ENCODE measurements at places on chromosomes 1 and 21.
A peak's percentile ranks its signal among the peaks of the same experiment; 100 is the strongest.

DNA sequence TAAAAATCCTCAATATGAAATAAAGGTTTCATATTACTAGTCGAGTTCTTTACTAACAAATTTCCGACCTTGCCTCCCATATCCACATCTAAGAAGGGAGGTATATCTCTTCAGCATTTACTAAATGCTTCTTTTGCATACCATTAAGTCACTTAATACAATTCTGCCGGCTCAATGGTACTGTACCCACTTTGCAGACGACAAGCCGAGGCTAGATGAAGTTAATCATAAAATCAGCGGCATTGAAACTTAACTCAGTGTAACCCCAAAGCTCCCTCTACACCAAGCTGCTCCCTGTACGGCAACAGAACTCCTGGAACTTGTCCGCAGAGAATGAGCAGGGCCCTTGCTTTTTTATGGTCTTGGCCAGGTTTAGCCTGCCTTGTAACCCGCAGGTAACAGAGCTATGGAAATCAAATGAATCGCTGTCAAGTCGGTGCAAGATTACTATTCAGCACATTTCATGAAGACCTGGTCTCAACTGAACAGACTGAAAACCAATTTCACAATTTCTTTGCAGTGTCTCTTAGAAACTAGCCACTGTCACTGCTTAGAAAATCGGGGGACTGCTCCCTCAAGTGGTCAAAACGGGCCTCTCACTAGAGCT is 738 bp downstream of the INTS7 start:
- no peak for DNase-seq

DNA sequence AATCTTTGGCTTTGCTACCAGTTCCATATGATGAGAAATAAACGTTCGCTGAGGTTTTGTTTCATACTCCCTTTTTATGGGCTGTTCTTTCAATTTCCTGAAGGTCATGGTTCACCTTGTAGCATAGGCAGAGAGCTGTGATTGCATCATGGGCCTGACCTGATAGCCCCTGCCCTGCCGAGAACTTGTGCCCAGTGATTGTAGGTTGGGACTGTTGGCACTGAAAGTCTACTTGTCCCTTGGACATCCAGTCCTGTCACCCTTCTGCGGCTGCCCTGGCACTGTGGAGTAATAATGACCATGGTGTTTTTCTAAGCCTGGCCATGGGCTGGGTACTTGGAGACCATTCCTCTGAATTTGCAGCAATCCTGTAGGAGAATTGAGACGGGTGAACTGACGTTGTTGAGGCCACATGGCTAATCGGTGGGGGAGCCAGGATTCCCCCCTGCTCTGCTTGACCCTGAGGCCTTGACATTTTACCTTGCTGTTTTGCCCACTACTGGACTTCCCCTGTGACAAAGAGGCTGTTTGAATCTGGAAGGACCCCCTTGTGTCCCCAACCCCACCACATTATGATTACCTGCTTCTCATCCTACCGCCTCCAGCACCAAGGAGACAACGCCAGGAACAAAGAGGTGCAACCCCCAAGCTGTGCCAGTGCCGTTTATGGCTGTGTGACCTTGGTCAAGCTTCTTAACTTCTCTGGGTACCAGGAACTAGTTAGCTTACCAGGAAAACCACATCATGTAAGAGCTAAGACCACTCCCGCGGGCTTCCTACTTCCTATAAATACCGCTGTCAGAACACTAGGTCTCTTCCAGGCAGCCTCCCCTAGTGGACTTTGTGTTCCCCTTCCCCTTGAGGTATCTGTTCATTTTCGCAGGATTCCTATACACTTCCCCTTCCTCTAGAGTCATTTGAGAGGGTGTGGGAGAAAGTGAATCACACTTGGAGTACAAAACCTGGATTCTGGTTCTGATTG is 23.4 kb downstream of the SESN2 start:
- DNase-seq, result no peak

DNA sequence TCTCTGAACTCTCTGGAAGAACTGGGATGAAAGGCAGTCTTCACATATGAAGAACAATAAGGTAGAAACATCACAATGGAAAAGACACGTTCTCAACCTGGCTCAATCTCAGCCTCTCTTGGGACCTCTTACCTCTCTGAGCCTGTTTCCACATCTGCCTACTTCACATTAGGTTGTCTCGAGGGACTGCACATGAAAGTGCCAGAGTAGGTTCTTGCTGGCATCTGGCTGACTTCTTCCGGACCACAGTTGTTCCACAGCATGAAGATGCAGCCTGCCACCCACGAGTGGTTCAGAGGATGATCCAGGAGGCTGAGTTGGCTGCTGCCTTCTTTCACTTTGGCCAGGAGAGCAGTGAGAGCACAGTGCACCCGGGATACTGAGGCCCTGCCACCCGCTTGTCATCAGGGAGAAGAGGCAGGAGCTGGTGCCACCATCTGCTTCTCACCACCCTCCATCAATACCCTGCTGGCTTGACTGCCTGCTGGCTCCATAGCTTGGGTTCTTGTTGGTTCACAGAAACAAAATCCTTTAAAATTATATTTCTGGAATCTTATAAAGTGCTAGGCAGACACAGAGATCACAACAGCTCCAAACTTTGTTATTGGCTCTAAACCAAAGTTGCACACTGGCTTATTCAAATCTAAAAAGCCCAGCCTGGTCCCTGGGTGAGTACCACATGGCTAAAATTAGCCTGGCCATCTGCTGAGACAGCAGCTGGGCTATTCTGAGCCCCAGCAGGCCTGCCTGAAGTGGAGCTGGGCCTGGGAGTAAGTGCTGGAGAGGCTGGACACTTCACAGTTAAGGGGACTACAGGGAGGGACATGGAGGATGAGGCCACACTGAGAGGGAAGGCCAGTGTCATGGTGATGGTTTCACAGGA is 46.9 kb upstream of the LIN9 start:
- peak; percentile 29 for DNase-seq

DNA sequence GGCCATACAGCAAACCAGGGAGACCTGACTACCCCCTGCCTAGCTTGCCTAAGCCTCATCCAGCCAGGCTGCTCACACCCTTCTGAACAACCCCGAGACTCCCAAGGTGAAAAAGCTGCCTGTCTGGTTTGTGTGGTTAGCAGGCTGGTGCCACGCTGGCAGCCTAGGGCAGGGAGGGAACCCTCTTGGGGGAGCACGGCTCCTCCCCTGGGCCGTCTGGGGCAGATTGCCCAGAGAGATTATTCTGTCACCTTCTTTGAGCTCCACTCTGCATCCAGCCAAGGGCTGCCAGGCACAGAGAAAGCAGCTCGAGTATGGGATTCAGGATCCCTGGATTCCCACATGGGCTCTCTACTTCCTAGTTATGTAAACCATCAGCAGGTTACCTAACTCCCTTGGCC is 27.5 kb upstream of the TCEA3 start:
- no peak for DNase-seq

GRCh38 chr1:21775985-21776562 is 6.9 kb downstream of the USP48 start:
- no peak for DNase-seq

- no peak for DNase-seq
Observed at GRCh38 chr1:204684571-204685235, 835 bp downstream of the LRRN2 start.

DNA sequence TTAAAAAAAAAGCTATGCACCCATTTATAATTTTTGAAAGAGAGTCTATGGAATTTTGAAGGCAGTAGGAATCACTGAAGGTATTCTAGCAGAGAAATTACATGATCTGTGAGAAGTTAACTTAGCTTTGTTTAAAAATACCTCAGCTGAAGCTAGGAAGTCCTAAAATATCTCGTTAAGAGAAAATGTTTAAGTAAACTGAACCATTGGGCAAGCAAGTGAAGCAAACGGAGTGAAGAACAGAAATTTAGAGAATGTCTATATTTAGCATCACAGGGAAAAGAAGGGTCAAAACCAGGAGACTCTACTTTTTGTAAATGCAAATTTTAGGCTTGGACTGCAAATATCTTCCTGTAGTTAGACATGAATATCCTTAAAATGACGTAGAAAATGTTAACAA is 230.8 kb downstream of the HMCN1 start:
- no peak for DNase-seq

DNA sequence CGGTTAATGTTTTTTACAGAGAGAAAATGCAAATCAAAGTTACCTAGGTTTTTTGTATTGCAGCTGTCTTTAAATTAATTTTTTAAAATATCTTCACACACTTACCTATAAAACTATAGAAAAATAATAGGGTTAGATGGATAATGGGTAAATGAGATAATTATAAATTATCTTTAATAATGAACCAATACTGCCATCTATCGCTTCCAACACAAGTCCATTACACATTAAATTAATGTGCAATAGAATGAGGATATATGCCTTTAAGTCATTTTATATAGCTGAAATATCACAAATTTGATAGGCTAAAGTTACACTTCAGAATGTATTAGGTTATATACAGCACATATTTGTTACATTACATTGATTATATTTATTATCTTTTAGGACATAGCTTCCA is 2212.8 kb downstream of the MRPL39 start:
- DNase-seq, result no peak

DNA sequence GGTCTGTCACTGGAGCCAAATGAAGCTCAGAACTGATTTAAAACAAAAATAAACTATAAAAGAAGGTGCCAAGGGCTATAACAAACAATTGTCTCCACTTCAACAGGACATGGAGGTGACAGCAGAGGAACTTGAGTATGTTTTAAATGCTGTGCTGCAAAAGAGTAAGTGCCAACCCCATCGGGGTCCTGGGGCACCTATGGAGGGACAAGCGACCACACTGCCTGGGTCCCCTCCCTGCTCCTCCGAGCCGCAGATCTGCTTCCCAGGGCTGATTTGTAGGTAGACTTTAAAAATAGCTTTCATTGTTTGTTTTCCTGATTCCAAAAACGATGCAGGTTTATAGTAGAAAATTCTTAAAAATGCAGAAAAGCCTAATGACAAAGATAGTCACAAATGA is 42.8 kb downstream of the CAPN9 start:
- DNase-seq, result no peak

- no peak for DNase-seq
Observed at GRCh38 chr1:8464377-8464776, 146.5 kb downstream of the SLC45A1 start.

GRCh38 chr1:27959792-27960603 is at the start of gene XKR8:
Gene XKR8 (plus strand): TSS chr1:27959973. CDS start chr1:27960070, 97 bp downstream.
- DNase-seq, result peak; percentile 11

DNA sequence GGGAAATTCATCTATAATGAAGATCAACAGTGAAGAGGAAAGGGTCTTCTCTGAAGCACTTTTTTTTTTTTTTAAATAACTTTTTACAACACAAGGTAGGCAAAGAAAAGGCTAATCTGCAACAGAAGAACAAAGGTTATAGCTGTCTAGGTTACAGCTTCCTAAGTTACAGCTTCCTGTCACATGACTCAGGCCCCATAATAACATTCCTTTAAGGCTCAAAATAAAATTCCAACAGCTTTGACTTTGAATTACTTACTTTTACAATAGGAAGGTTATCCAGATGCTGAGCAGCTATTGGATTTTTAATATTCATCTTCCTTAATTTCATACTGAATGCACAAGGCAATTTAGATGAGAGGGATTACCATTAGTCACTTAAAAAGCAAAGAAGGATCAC is 40.4 kb upstream of the TMEM61 start:
- DNase-seq, result no peak

DNA sequence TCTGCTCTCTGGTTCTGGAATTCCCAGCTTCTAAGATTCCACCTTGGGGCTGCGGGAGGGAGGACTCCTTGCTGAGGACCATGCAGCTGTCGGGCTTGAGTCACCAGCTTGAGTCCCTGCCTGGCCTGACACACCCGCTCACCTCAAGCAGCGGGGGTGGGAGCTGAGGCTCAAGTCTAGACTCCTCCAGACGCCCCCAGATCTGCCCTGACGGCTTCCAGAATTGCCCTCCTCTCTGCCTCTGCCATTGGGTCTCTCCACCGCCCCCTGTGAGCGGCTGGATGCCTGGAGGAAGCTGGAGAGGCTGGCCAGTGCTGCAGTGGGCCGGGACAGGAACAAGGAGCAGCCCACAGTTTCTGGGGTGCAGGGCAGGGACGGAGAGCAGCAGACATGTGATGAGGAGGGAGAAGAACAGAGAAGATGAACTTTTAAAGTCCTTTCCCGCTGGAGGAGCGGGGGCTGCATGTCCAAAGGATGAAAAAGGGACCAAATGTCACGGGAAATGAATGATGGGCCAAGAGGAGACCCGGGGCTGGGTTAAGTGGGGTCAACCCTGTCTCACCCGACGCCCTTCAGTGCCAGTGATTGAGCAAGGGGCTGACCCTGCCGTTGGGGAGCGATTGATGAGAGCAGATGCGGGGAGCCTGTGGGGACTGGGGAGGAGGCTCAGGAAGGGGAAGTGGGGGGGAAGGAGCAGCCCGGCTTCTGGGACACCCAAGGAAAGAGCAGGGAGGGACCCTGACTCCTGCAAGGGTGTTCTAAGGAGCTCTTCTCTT is 13.5 kb downstream of the CRABP2 start:
- DNase-seq, result no peak

GRCh38 chr1:163395790-163396189 is 74.0 kb downstream of the NUF2 start:
- DNase-seq, result no peak

DNA sequence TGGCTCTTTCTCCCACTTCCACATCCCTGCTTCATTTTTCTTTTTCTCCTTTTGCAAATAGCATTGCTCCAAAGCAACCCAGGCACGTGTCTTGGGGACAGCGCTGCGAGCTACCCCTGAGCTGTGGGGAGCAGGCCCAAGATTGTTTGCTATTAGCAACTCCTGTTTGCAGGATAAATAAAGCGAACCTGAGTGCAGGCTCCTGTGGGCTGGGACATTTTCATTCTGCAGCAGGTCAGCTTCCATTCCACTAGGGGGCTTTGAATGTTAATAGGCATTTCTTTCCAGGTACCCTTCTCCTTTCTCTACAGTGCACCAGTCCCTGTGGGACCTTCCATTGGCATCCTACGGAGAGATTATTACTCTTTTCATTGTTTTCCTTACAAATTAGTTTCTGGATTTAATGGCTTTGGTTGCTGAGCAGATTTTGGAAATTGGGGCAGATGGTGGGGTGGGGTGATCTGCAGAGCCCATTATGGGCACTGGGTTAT is 54.0 kb downstream of the OLFML3 start:
- peak; percentile 73 for DNase-seq

DNA sequence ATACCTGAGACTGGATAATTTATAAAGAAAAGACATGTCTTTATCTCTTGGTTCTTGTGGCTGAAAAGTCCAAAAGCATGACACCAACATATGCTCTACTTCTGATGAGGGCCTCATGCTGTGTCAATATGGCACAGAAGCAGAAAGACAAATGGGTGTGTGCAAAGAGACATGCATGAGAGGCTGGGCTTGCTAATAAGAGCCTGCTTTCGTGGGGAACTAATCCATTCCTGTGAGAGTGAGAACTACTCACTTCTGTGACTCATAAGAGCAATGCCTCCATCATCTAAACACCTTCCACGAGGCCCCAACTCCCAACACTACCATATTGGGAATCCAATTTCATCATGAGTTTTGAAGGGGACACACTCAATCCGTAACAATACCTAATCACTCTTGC is 340.0 kb upstream of the DUSP10 start:
- no peak for DNase-seq

DNA sequence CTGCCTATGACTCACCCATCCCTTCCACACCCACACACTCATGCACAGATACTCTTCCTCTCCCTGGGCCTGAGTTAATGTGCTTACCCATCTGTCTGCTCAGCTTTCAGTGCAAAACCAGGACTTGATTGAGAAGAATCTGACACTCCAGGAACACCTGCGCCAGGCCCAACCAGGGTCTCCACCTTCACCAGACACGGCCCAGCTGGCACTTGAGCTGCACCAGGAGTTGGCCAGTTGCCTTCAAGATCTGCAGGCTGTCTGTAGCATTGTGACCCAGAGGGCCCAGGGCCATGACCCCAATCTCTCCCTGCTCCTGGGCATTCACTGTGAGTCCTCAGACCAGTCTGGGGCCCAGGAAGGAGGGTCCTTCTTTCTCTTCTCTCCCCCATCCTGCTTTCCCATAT is 3.5 kb upstream of the SH3BGRL3 start:
- no peak for DNase-seq
